ENCODE measurements at places on chromosomes 7 and 10.

DNA sequence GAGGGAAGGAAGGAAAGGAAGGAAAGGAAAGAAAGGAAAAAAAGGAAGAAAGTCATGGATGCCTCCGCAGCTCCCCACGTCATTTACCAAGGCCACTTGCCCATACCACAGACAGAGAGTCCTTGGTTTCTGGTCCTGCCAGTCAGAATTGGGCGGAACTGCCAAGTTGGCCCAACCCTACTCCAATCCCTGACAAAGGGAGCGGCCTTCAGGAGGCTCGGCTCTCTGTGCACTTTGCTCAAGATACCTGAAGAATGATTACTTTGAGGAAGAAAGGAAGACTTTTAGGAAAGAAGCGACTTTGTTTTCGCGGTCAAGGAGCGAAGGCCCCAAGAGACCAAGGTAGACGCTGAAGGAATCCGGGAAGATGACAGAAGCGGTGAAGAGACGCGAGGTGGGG lies 49.1 kb upstream of the FXYD4 start:
- no peak for DNase-seq

GRCh38 chr7:95980167-95980566 lies 207.8 kb downstream of the DYNC1I1 start:
- no peak for DNase-seq

GRCh38 chr10:29254123-29255046 lies 34.5 kb upstream of the LYZL1 start:
- no peak for DNase-seq

GRCh38 chr7:116588641-116589594 lies 64.1 kb downstream of the CAV1 start:
- DNase-seq: no peak

GRCh38 chr7:14747701-14748100 lies 154.8 kb downstream of the DGKB start:
- DNase-seq: peak; percentile 25

GRCh38 chr10:107371801-107372200 lies 207.3 kb upstream of the SORCS1 start:
- no peak for DNase-seq

GRCh38 chr7:140857048-140857447 lies 67.7 kb downstream of the BRAF start:
- no peak for DNase-seq

- DNase-seq: no peak
Measured at GRCh38 chr7:129989466-129989865, 36.7 kb upstream of the UBE2H start.

DNA sequence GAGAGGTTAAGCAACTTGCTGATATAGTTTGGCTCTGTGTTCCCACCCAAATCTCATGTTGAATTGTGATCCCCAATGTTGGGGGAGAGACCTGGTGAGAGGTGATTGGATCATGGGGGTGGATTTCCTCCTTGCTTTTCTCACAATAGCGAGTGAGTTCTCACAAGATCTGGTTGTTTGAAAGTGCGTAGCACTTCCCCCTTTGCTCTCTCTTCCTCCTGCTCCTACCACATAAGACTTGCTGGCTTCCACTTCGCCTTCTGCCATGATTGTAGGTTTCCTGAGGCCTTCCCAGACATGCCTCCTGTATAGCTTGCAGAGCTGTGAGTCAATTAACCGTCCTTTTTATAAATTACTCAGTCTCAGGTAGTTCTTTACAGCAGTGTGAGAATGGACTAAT lies 13.5 kb upstream of the ZNRF2 start:
- DNase-seq: no peak

DNA sequence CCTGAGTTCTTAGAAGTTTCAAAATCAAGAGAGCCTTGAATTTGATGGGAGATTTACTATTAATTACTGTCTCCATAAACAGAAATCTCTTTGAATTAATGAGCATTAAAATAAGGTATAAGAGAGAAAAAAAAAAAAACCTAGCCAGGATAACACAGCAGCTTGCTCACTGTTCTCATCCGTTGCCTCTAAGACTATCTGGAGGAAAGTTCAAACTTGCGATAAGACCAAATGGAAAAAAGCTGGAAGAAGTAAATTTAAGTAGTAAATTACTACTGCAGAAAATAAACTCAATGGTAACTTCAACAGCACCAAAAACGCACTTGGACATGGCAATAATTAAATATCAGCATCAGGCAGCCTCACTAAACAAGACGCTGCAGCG lies 36.7 kb downstream of the GNA12 start:
- DNase-seq: no peak

- DNase-seq: no peak
Measured at GRCh38 chr7:107687656-107688055, 27.0 kb downstream of the SLC26A4 start.

- DNase-seq: no peak
Measured at GRCh38 chr7:107933386-107934013, 42.5 kb downstream of the DLD start.

- DNase-seq: no peak
Measured at GRCh38 chr10:104622598-104623209, 18.4 kb upstream of the SORCS3 start.

- DNase-seq: no peak
Measured at GRCh38 chr10:45404087-45404769, 30.2 kb downstream of the ALOX5 start.

DNA sequence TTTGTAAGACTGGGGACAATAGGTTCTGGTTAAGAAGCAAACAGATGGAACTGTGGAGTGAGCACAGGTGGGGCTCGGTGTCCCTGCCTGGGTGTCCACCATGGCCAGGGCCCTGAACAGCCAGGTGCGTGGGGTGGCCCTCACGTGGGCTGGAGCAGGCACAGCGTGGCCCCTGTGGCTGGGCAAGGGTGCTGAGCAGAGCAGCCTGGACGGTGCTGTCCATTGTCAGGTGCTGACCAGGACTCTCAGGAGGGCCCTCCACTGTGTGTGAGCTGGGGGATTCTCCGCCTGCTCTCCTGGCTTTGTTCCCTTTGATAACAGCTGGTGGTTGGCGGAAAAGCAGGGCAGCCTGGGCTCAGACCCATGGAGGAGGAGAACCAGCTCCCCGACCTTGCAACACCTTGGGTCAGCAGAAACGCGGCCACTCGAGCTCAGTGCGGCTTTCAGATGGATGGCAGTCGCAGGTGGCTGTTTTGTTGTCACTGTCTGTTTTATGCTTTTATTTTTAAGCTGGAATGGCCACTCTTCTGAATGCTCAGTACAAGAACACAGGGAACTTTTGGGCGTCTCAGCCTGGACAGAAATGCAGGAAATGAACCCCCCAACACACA lies 273.9 kb upstream of the ADARB2 start:
- DNase-seq: no peak

DNA sequence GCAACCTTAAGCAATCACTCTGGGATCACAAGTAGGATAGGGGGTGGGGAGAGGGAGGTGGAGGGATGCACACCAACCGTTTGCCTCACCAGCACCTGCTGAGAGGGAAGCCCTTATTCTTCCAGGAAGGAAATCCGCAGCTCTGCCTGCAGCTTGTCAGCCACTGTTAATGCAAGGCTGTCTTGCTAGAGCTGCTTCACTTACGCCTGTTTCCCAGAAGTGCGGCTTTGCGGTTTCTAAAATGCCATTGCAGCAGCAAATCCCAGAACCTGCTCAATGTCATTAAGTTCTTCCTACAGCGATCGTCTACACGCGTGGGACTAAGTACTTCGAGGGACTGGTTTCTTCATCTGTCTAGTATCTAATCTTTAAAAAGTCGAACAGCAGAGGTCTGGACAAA lies 191.1 kb downstream of the ZMYND11 start:
- DNase-seq: no peak

- no peak for DNase-seq
Measured at GRCh38 chr10:98425511-98426352, 10.8 kb upstream of the PYROXD2 start.

- no peak for DNase-seq
Measured at GRCh38 chr7:117645481-117646165, 165.8 kb downstream of the CFTR start.

GRCh38 chr7:30977896-30978564 lies 14.3 kb downstream of the GHRHR start:
- no peak for DNase-seq

DNA sequence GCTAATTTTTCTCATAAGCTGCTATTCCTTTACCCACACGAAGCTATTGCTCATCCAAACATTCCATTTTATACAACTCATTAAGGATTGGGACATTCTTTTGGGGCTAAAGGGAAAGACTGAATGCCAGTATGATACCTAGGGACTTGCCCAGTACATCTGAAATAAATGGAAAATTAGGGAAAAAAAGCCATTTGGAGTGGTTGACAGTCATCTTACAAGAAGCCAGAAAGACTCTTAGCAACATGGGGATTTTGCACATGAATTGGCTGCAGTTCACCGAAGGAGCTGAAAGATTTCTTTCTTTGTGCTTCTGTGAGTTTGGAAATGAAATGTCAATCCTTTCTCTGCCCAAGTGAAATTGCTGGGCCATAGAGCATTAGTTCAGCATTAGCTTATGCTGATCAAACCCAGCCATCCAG lies 43.3 kb upstream of the MTURN start:
- DNase-seq: no peak

- no peak for DNase-seq
Measured at GRCh38 chr10:28929942-28930341, 252.6 kb downstream of the BAMBI start.

- DNase-seq: no peak
Measured at GRCh38 chr7:101245147-101245668, 327 bp upstream of the FIS1 start.

- no peak for DNase-seq
Measured at GRCh38 chr10:32961343-32961894, 3.4 kb upstream of the ITGB1 start.

DNA sequence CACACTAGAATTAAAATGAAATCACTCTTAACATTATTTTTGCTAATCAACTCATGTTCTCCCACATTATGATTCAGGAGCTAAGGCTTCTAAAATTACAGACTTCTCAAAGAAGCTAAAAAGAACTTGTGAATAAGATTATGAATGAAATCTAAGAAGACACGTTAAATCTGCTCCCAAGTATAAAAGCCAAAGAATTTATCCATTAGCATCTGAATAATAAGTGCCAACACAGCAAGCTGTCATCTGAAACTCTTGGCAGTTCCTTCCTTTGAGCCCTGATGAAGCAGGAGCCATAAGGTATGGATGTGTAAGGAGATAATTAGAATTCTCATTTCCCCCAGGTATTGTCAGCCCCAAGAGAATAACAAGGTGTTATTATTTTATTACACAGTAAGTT lies 50.3 kb downstream of the TPK1 start:
- no peak for DNase-seq

GRCh38 chr10:32266979-32267378 lies 80.0 kb downstream of the EPC1 start:
- DNase-seq: no peak

DNA sequence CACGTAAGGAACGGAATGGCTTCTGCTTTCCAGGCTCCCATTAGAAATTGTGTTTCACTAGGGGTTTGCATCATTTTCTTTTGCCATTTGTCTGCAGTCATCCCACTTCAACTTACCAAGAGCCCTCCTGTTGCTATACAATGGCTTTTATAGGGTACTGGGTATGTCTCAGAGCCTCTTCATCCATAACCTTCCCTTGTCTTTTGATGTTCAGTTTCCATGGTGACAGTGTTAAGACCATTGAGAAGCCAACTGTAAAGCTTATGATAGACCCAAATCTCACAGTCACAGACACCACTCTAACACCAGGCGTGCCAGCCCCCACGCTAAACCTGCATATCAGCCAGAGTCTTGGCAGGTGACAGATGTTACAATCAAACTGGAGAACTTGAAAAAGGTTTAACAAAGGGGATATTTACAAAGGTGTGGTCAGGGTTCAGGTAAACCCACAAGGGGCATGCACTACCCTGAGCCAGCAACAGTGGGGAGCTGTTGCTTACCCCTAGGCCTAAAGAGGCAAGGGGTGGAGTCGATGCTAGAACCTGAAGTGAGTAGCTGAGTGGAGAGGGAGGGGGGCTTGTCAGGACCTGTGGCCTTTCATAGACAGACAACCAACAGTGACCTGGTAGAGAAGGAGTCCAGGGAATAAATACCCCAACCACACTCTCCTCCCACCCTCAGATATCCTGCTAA lies 53.2 kb upstream of the ABLIM1 start:
- no peak for DNase-seq

DNA sequence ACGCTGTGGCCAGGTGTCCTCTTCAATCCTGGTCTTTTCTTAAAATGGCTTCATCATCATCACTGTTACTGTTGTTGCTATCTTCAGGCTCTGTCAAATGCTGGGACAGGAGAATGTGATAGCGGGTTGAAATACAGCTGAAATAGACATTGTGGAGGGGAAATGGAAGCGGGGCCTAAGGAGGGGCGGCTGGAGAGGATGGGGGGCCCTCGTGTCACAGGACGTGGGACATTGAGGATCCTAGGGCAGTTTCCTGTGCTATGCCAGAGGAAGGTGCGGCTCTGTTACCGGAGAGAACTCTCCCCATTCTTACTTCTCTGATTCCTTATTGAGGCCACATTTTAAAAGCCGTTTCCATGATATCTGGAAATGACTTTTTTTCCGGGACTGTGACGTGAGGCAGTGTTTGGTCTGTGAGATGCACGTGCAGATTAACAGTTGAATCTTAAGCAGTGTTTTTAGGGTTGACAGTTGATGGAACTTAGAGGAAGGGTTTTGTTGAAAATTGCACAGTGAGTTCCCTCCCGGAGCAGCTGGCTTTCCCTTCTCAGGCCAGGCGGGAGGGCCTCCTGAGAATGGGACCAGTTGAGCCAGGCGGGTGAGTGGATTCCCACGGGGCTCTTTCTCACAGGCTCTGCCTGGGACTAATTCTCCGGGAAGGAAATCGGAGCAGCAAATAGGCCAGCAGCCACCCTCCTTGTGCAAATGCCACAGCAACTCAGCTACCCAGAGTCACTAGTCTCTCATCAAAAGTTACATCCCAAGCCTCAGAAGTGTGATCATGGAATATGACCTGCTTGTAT lies 125.2 kb downstream of the TACC2 start:
- no peak for DNase-seq

- DNase-seq: no peak
Measured at GRCh38 chr10:63005246-63005645, 127.9 kb upstream of the NRBF2 start.

GRCh38 chr10:22742678-22743077 lies 28.3 kb upstream of the PIP4K2A start:
- DNase-seq: no peak

DNA sequence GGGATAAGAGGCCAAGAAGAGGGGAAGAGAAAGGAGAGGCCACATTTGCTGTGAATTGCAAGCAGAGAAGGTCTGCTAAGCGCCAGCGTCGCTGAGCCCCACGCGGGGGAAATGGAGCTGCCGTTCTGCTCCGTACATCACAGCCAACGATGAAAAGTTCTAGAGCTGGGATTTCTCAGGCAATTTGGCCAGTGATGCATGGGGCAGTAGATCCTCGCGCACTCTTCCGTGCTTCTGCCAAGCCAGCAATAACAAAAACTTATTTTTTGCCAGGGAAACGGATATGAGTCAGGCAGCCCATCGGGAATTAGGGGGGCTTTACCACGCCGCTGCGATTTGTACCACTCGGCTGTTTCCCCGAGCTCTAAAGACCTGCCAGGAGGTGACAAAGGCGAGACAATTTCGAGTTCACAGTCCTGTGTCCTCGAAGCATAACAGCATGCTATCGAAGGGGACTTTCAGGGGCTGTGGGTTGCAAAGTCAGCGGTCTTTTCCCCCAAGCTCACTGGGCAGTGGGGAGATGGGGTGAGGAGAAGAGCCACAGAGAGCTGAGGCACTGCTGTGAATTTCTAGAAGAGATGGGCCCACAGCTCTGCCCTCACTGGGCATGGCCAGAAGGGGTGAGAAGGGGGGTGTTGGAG lies 30.0 kb upstream of the SLF2 start:
- DNase-seq: no peak

GRCh38 chr10:113745374-113745773 lies 6.1 kb upstream of the PLEKHS1 start:
- DNase-seq: no peak
